ENCODE measurements at places on chromosomes 11 and 22.
A peak's percentile ranks its signal among the peaks of the same experiment; 100 is the strongest.

GRCh38 chr11:35272391-35272902 is 133.5 kb downstream of the CD44 start:
- no peak for DNase-seq

DNA sequence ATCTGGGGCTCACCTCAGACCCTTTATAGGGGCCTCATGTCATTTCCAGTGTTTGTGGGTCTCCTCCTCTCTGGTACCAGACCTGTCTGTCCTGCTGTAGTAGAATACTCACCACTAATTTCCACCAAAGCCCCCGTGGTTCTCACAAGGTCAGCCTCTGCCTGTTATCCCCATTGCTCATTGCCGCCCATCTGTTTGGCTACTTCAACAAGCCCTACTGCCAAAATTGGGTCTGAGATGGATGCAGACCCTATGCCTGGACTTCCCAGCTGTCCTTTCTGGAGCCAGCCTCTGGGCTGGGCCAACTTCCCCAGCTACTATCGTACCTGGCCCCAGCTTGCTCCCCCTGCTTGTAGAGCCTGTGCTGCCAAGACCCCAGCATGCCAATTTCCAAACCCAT is 152.1 kb upstream of the ISX start:
- DNase-seq, result no peak

GRCh38 chr22:47570300-47570685 is 807.8 kb downstream of the TBC1D22A start:
- no peak for DNase-seq

DNA sequence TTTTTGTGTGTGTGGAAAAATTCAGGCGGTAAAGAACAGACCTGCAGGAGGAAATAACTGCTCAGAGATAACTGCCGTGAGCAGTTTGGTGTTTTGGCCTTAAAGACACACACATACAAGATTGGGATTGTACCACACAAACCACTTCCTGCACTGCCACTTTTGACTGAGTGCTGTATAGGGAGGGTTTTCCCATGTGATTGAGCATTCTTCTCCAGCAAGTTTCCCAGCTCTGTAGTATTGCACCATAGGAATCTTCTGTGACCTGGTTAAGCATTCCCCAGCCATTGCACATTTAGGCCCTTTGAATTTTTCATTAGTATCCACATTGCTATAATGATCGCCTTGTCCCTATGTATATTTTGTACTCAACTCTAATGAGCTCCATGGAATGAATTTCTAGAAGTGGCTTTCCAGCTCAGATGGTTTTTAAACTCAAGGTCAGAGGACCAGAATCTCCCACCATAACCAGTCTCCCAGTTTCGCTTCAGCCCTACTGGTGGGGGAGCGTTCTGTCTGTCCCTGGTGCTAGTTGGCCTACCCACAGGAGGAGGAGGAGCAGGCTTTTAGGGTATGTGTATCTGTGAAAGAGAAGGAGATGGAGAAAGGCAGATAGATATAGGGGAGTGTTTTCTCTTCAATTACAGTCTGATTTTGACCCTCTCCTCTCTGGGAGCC is 9.3 kb downstream of the CD82 start:
- DNase-seq, result peak; percentile 71

DNA sequence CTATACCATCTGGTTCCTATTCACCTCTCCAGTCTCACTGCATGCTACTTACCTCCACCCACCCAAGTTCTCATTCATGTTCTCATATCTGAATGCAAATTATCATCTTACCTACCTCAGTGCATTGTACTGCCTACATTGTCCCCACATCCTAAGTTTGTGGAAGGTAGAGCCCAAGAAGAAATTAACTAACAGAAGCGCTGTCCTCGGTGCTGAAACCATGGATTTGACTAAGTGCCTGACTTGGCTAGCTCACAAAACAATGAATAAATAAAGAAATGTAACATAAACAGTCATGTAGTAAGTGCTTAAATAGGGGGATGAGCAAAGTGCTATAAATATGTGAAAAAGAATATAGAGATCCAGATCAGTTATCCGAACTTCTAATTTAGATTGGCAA is 63.2 kb downstream of the GRIA4 start:
- peak; percentile 39 for DNase-seq

- DNase-seq, result no peak
These were observed 91.2 kb downstream of the TEAD1 start for GRCh38 chr11:12765428-12765827.

Measured in OCI-M1 (cell line).